Aorta (tissue), 5 donors: ENCODE measurements at places on chromosomes 6 and 20. TPM values are rescaled to one million over a fixed set of nuclear protein-coding genes. Genes with fewer than 3 reads are reported as not detected.

DNA sequence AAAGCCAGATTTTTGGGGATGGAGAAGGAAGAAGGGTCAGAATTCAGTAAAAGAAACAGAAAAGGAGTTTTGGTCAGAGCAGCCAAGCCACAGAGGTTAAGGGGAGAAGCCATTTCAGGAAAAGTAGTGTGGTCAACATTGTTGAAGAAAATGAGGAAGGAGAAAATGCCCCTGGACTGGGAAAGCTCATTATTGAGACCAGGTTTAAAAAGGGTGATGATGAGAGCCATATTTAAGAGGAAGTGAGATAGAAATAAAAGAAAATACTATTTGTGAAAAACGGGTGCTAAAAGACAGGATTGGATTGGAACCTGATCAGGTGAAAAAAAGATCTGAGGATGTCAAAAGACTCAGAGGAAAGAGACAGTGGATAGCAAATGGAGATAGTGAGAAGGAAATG, 75.8 kb downstream of the CEP162 start:
- no peak for DNase-seq

Gene SAYSD1
- 16.6 TPM for total RNA-seq

Gene ID4
- total RNA-seq, result 85.1 TPM

Gene OR2J3
- not detected for total RNA-seq

DNA sequence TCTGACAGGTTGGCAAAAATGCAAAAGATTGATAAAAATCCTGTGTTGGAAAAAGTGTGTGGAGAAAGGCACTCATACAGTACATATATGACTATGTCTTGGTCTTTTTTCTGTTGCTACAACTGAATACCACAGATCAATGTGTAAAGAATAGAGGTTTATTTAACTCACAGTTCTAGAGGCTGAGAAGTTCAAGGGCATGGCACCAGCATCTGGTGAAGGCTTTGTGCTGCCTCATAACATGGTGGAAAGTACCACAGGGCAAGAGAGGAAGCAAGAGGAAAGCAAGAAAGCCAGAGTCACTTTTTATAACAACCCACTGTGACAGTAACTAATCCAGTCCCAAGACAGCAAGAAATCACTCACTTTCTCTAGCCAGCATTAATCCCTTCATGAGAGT, 57.5 kb downstream of the ALDH8A1 start:
- no peak for DNase-seq

GRCh38 chr20:37927410-37928095, 24.6 kb downstream of the VSTM2L start:
- no peak for DNase-seq

DNA sequence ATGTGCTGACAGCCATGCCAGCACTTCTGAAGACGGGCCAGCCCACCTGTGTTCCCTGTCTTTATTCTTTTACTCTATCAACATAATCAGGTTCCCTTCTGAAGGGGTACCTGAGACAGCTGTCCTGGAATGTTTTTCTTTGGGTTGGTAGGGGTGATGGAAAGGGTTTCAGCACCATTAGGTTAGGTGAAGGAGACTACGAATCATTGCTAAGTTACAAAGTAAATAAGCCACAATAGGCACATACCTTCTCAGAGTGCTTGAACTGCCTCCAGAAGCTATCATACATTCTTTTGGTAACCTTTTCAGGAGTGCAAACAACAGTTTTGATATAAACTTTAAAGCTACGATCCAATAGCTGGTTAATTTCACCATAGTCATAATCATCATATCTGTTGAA, 106.3 kb downstream of the SESN1 start:
- DNase-seq, result no peak

Gene BPIFA1
- total RNA-seq, result not detected

GRCh38 chr6:157867155-157867559, 44.1 kb downstream of the SNX9 start:
- DNase-seq, result no peak

Gene C6orf52
- 0.66 TPM for total RNA-seq

DNA sequence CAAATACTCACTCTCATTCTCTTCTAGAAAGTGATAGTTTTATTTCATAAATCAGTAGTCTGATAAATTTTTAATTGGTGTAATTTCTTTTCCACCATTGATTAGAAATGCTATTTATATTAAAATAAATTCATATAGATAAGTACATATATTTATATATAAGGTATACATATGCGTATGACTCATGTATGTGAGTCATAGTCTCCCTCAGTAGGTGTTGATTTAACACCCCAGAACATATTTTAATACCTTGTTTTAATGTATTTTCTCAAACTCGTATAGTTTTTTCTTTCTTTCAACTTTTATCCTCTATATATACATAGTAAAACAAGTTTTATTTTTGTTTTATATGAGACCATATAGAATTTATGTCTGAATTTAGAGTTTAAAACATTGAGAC, 130.4 kb downstream of the PLG start:
- no peak for DNase-seq

Gene BAK1
- 12.4 TPM for total RNA-seq

- no peak for DNase-seq
Measured at GRCh38 chr6:89452281-89452680, 19.3 kb downstream of the ANKRD6 start.

Gene TOX2
- total RNA-seq, result 11.9 TPM

Gene PPIL6
- total RNA-seq, result 1.0 TPM

GRCh38 chr20:38157635-38158495, 7.2 kb downstream of the TGM2 start:
- no peak for DNase-seq

Gene SYNGAP1
- 31.7 TPM for total RNA-seq

- no peak for DNase-seq
Measured at GRCh38 chr6:57085471-57085870, 4.5 kb upstream of the ZNF451 start.

Gene CRISP2
- not detected for total RNA-seq

GRCh38 chr20:33894798-33895197, 83.7 kb downstream of the CHMP4B start:
- DNase-seq, result no peak
